Erythroblast (primary cell): ENCODE measurements at places on chromosomes 12 and 14.

- DNase-seq: no peak
These were observed 44.8 kb upstream of the PCED1B start for GRCh38 chr12:47034661-47035060.

DNA sequence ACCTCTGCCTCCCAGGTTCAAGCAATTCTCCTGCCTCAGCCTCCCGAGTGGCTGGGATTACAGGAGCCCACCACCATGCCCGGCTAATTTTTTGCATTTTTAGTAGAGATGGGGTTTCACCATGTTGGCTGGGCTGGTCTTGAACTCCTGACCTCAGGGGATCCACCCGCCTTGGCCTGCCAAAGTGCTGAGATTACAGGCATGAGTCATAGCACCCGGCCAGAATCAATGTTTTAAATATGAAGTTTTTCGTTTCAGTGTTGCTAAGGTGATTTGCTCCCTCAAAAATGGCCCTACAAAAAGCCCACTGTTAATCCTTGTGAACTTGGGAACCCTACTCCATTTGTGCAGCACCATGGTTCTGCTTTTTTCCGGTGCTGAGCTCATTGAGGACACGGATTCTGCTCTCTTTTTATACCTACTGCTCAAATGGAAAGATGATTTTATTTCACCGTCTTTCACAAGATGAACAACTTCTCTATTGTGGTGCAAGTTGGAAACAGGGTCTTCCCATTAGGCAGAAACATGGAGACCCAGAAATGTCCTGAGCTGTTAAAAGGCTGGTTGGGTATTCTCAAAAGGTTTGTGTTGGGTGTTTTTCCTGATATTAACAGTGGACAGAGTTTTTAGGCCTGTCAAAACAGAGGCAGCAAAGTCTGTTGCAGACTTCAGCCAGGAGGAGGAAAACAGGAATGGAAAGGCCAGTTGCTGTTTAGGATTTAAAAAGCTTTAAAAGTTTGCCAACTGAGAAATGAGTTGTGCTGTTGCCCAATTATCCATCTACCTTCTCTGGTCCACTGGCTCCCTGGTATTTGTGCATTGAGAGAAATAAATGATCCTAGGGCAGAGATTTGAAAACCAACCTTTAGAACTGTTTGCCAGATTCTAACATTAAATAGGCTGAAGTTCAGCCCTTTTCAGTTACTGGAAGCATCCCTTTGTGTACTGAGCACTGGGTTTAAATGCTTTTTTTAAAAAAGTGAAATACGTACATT lies 85.8 kb downstream of the ATP23 start:
- DNase-seq: no peak

DNA sequence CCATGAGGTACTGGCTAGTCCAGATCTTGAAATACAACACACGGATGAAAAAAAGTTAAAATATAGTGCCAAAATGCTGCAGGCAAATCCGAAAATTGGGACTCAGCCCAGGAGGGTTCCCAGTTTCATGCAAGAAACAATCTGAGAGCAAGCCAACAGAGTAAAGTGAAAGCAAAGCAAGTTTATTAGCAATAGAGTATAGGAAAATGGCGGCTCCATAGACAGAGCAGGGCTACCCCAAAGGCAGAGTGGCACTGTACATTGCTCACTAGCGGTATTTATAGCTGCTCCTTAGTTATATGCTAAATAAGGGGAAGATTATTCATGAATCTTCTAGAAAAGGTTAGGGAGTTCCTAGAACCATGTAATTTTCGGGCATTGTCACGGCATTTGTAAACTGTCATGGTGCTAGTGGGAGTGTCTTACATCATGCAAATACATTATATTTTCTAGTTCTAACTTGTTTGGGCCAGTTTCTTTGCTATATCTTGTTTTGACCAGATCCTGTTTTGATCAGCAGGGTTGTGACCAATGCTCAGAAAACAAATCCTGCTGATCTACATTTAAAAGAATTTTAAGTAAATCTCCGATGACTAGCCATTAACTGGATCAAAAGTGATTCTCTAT lies 29.1 kb downstream of the RECQL start:
- DNase-seq: no peak

GRCh38 chr14:56633544-56633943 lies 53.9 kb downstream of the TMEM260 start:
- DNase-seq: no peak

GRCh38 chr12:131621701-131622421 lies 89.0 kb upstream of the SFSWAP start:
- no peak for DNase-seq

DNA sequence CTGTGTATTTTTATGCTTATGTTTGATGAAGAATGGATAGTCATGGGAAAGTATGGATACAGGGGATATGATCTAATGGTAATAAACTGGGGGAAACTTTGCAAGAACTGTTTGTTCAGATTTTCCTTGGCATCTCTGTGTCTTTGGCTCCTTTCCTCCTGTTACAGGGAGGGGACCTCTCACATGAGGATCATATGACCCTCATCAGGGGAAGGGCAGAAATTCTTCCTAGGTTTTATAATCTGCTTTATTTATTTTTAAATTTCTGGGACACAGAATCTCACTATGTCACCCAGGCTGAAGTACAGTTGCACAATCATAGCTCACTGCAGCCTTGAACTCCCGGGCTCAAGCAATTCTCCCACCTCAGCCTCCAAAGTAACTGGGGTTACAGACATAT lies 526.5 kb downstream of the CCER1 start:
- no peak for DNase-seq

GRCh38 chr12:26786491-26786864 lies 46.5 kb downstream of the ITPR2 start:
- DNase-seq: no peak

DNA sequence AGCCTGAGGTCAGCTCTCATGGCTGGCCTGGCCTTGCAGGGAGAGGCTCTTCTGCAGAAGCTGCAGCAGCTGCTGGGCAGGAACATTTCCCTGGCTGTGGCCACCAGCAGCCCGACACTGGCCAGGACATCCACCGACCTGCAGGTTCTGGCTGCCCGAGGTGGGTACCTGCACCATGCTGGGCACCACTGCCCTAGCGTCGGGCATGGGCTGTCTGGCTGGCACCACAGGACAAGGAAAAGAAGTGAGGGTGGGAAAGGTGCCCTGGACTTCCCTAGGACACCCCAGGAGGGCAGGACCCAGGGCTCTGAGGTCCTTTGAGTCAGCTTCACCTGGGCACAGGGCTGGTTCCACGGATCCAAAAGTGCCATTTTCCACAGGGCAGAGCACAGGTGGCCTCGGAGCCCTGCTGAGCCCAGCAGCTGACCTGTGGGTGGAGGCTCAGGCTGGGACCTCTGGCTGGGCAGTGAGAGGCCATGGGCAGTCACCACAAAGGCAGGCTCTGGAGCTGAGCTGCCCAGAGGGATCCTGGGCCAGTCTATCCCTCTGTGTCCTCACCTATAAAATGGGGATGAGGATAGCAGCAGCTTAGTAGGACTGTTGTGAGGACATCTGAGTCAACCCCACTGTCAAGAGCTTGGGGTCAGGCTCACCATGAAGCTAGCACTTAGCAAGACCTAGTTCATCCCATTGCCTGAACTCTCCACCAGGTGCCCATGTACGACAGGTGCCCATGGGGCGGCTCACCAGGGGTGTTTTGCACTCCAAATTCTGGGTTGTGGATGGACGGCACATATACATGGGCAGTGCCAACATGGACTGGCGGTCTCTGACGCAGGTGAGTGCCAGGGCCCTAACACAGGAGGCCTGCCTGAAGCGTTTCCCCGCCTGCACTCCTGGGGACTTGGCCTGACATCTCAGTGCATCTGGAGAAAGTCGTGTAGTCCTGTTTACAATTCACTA lies 4.9 kb downstream of the PLD4 start:
- no peak for DNase-seq

DNA sequence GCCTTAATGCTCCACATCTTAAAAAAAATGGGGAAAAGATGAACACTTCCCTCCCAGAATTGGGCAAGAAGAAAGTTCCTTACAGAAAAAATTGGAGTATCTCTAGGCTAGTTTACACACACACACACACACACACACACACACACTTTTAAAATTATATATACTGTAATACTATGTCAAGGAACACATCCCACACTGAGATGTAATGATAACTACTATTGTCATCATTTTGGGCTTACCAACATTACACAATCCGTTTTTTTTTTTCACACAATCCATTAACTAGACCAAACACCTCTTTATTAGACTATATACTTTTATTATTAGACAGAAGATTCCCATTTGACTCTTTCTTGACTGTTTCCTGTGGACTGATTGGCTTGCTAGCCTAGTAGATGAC lies 2.5 kb downstream of the LTBR start:
- no peak for DNase-seq

DNA sequence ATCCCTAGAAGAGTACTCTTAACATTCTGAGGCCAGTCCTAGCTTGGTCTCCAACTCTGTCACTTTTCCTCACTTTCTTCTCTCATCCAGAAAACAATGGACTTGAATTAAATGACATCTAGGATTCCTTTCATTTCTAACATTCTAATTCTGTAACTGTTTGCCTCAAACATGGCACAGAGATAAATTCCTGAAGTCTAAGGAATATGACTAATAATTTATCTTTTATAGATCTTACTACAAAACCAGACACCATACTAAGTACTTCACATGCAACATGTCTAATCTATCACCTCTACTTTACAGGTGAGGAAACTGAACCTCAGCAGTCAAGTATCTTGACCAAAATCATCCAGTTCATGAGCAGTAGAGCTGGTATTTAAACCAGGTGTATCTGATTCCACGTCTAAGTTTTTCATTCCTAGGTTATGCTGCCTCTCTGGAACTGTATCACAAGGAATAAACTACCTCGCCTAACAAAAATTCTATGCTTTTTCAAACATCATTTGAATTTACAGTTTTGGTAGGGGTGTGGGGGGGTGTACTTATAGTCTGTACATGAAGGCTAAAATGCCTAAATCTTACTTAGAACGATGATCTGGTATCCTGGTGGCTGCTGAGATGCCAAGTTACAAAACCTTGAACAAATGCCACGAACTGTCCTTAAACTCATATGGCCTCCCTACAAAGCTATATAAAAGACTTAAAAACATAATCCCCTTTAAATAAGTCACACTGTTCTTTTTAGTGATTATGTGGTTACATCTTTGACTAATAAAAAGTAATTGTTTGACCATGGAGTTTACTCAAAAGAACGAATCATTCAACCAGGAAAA lies 41.6 kb downstream of the ATXN2 start:
- DNase-seq: no peak
